ENCODE measurements at places on chromosomes 7 and 10.
A peak's percentile ranks its signal among the peaks of the same experiment; 100 is the strongest.

GRCh38 chr10:21813946-21814345 lies 189.6 kb downstream of the DNAJC1 start:
- H3K4me3 ChIP-seq, result no peak overlapping the region
- peaks cover 23% of the 10 kb centered on the region for H3K36me3 ChIP-seq
- no peaks in the 10 kb centered on the region for H3K4me1 ChIP-seq
- no peak overlapping the region for H3K27ac ChIP-seq
- H3K27me3 ChIP-seq, result no peaks in the 10 kb centered on the region

- DNase-seq, result peak; percentile 14
- no peak within 1 kb of the TSS for H3K27ac ChIP-seq
- peaks cover 14% of the 10 kb centered on the region for H3K4me1 ChIP-seq
- no peaks in the 10 kb centered on the region for H3K36me3 ChIP-seq
- H3K27me3 ChIP-seq, result peaks cover 58% of the 10 kb centered on the region
- H3K4me3 ChIP-seq, result peak within 1 kb of the TSS; percentile 56
Measured at GRCh38 chr7:117873310-117874190, at the start of gene CTTNBP2. CTTNBP2 (minus strand) TSS chr7:117873441; CDS start chr7:117873415, 26 bp downstream.

- DNase-seq, result no peak
- H3K27me3 ChIP-seq, result peaks cover 7% of the 10 kb centered on the region
- H3K4me1 ChIP-seq, result no peaks in the 10 kb centered on the region
- H3K4me3 ChIP-seq, result no peak overlapping the region
Measured at GRCh38 chr7:128211626-128212025, 29.5 kb upstream of the LEP start.

- H3K27ac ChIP-seq, result no peak overlapping the region
- no peaks in the 10 kb centered on the region for H3K36me3 ChIP-seq
- DNase-seq, result peak; percentile 16
Measured at GRCh38 chr7:1290679-1291356, 58.1 kb downstream of the UNCX start.

DNA sequence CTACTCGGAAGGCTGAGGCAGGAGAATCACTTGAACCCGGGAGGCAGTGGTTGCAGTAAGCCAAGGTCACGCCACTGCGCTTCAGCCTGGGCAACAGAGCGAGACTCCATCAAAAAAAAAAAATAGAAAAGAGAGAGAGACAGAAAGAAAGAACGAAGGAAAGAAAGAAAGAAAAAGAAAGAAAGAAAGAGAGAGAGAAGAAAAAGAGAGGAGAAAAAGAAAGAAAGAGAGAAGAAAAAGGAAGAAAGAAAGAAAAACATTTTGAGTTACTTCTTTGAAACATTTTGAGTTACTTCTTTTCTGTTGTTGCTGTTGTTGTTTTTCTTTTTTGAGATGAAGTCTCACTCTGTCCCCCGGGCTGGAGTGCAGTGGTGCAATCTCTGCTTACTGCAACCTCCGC lies 2.4 kb upstream of the MKI67 start:
- H3K4me1 ChIP-seq, result peaks cover 13% of the 10 kb centered on the region
- H3K27me3 ChIP-seq, result peaks cover 28% of the 10 kb centered on the region
- peaks cover 20% of the 10 kb centered on the region for H3K36me3 ChIP-seq

- no peak for DNase-seq
- H3K4me1 ChIP-seq, result no peaks in the 10 kb centered on the region
Measured at GRCh38 chr7:151776876-151777494, 99.9 kb downstream of the PRKAG2 start.

DNA sequence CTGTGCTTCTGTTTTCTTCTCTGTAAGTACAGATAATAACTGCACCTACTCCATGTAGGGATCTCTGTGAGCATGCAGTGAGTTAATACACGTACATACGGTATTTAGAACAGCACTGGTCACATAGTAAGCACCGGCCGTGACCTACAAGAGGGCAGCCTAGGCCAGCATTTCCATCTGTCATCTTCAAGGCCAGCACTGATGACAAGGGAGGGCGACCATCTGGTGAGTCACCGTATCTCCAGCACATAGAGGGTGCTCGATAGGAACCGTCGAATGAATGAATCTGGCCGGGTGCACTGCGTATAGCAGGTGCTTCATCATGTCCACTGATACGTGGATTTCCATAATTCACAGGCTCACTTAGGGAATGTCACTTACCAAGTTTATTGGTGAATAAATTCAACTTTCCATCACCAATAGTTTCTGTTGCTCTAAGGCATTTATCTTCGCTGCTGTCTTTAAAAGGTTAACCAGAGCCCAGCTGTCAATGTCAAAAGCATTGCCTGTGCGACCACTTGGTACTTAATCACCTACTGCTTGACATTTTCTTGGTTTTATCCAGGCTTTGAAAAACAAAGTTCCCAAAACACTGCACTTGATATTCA lies 8.3 kb downstream of the NOD1 start:
- no peaks in the 10 kb centered on the region for H3K27me3 ChIP-seq
- H3K36me3 ChIP-seq, result peaks cover 18% of the 10 kb centered on the region
- no peak overlapping the region for H3K4me3 ChIP-seq
- H3K4me1 ChIP-seq, result peaks cover 68% of the 10 kb centered on the region
